ENCODE measurements at places on chromosomes 3 and 15. TPM values are rescaled to one million over a fixed set of nuclear protein-coding genes. Genes with fewer than 3 reads are reported as not detected.

ELL3 gene
- 2.2 TPM for polyA plus RNA-seq

PLAAT1 gene
- polyA plus RNA-seq: 10.7 TPM

AMIGO3 gene
- 8.0 TPM for polyA plus RNA-seq

C3orf22 gene
- not detected for polyA plus RNA-seq

SRGAP3 gene
- polyA plus RNA-seq: 31.5 TPM

GOLGA6D gene
- not detected for polyA plus RNA-seq

VPS39 gene
- polyA plus RNA-seq: 59.9 TPM

TGM4 gene
- polyA plus RNA-seq: not detected

CFAP91 gene
- 12.5 TPM for polyA plus RNA-seq

FAM81A gene
- 4.5 TPM for polyA plus RNA-seq

Data from neural cell (in vitro differentiated cells).